Non-pigmented ciliary epithelial cell (primary cell): ENCODE measurements at places on chromosomes 5 and 9.

GRCh38 chr9:85344901-85345300, 396.9 kb downstream of the AGTPBP1 start:
- no peak for DNase-seq

GRCh38 chr9:112743216-112743836, 7.2 kb upstream of the SNX30 start:
- DNase-seq: no peak

GRCh38 chr9:15377625-15378540, 44.8 kb upstream of the SNAPC3 start:
- DNase-seq: no peak

GRCh38 chr5:115463983-115464382, 80.6 kb downstream of the FEM1C start:
- DNase-seq: no peak

DNA sequence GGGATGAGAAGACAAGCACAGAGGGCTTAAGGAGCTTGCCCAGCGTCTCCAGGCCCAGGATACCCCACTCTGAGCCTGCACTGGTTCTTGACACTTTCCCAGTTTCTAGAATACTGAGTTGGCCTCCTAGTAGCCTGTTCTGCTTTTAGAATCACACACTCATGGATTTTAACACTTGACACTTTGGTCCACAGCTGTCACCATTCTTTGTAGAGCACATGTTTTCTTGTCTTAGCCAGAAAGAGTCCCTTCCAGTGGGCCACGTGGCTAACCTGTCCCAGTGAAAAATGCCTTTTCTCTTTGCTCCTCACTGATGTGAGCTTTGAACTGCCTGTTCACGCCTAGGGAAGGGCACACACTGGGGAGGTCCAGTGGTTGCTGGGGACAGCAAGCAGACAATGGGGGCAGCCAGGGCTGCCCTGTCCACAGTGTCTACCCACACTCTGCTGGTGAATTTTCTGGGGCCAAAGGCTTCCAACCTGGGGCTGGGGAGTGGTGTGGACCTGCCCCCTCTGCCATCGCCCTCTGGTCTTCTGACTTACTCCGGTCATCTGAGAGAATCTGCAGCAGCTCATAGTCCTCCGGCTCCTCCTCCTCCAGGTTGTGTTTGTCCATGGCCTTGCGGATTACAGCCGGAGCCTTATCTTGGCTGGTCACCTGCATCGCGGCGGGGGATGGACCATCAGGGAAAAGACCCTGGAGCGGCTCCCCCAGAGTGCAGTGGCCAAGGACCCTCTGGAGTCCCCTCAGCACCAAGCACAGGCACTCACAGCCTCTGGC, 21.1 kb downstream of the RALGDS start:
- DNase-seq: no peak

- no peak for DNase-seq
Measured at GRCh38 chr9:98572054-98572627, 136.6 kb downstream of the GABBR2 start.

GRCh38 chr5:62719061-62719720, 140.6 kb downstream of the LRRC70 start:
- no peak for DNase-seq

DNA sequence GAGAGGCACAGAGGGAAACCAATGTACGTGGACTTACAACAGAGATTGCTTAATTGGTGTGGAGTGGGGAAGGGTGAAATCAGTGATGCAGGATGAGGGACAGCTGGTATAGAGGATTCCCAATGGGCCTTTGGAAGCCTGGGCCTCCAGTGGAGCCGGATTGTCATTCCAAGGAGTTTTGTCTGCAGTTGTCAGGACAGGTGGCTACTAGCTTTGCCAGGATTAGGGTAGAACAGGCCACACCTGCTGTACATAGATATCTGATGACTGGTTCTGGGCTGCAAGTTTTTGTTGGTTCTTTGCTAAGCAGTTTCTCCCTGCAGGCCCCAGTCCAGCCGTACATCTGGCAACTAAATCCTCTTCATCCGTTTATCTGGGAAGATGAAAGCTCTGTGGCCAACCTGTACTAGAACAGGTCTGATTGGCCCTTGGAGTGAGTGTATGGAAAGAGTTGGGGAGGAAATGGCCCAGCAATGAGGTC, 4.2 kb downstream of the SKP2 start:
- peak; percentile 41 for DNase-seq

DNA sequence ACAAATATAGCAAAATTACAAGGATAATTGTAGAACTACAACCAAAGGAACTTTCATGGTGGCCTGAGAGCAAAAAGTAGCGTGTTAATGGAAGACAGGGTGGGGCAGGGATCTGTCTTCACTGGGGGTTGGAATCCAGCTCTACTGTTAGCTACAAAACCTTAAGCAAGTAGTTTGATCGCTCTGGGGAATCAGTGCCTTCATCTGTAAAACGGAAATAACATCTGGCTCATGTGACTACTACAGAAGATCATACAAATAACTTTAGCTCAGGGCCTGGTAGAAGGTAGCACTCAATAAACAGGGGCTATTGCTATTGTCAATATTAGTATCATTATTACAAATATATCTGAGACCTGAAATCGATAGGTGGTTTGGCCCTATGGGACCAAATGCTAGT, 40.4 kb downstream of the ZNF608 start:
- no peak for DNase-seq

GRCh38 chr5:72291601-72292000, 28.4 kb downstream of the MRPS27 start:
- DNase-seq: no peak

DNA sequence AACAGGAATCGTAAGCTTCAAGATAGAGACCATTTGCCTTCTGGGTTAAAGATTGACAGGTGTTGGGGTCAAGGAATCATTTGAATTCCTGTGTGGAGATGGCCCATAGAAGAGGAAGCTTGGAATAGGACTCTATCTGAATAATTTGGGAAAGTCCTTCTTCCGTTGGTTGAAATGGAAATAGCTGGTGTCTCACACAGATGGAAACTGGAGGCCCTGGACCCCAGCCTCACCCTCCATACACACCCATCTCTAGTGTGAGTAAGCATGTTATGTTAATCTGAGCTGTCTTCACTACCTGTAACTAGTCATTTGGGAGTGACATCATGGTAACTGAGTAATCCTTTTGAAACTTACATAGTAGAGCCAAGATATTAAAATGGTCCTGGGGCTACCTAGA, 184.4 kb downstream of the CD180 start:
- DNase-seq: no peak

DNA sequence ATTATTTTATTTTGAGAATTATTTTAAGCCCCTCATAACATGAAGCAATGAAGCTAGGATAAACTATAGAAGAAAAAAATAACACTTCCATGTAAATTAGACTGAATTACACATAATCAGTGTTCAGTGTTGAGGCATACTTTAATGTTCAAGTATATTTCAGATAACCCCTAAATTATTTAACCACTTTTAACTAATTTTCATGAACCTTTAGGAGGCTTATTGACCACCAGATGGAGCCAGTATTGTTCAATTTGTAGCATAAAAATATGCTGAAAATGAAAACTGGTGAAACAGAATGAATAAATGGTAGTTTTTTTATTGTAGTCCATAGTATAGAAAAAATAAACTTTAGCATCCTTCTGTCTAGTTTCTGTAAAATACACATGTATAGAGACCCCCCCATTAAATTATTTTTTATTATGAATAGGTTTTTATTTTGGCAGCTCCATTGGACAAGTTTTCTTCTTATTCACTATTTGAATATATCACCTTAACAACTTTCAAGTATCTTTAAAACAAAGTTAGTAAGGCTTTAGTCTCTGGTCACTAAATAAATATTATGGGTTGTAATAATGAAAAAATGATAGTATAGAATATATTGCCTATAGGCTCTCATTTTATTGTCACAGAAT, 190.1 kb downstream of the CWC27 start:
- DNase-seq: no peak

- DNase-seq: no peak
Measured at GRCh38 chr9:19470981-19471650, 62.3 kb downstream of the ACER2 start.

DNA sequence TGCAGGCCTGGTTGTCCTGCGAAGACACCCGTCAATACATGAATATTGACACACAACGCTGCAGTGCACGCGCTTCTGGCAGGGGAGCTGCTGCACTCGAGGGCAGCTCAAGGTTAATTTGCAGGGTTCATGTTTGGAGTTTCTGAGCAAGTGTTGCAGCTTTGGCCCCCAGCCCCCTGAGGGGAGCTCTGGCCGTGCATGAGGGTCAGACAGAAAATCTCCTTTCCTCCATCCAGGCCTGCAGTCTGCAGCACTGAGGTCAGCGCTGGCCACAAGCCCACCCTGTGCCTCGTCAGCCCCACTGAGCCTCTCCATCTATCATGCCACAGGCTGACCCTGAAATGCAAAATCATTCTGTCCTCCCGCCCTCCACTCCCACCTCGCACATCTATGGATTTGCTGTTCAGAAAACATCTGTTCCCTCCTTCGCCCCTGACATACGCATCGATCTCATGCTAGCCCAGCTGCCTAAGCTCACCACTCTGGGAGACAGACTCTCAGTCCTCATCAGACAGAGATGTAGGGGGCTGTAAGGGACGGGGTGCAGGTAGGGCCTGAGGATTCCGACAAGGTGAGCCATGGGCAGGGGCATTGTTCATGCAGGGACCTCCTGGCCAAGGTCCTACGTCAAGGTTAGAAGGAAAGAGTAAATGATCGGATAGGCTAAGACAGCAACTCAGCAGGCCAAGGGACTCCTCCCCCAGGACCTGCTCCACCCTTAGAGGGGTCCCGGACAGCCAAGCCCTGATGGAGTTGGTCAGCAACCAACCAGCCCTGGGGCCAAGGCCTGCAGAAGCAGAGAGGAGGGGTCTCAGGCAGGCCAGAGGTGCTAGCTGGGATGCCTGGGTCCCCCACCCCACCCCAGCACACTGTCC, 125.1 kb downstream of the KCNIP1 start:
- DNase-seq: no peak

- no peak for DNase-seq
Measured at GRCh38 chr5:61632064-61632463, 300.0 kb downstream of the ZSWIM6 start.

- no peak for DNase-seq
Measured at GRCh38 chr5:66960369-66961137, 236.0 kb downstream of the CD180 start.

DNA sequence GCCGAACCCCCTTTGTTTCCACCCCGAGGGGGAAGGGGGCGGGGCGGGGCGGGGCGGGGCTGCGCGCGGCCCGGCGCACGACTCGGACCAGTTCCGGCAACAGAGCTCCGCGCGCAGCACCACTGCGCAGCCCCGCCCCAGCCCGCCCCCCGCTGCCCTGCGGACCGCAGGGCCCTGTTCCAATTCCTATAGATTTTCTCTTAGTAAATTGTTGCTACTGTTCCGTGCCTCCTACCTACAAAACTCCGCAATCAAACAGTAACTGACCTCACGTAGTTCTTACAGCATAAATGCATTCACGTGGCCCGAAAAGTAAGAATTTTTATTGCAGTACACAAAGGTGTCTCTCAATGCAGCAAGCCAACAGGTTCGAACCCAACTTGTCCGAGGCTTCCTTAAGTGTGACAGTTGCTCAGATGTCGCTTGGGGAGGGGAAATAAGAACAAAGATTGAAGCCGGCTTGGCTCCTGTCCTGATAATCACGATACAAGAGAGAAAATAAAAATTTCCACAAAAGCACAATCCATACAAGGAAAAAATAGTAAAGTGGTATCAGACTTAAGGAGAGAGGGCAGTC, 1.2 kb upstream of the RNF38 start:
- DNase-seq: no peak

- DNase-seq: no peak
Measured at GRCh38 chr5:14531668-14532067, 49.9 kb upstream of the OTULINL start.

GRCh38 chr5:16412556-16412955, 53.0 kb downstream of the ZNF622 start:
- no peak for DNase-seq

- DNase-seq: no peak
Measured at GRCh38 chr9:89661391-89661949, 56.7 kb downstream of the GADD45G start.

GRCh38 chr9:3490957-3491356, 34.8 kb downstream of the RFX3 start:
- no peak for DNase-seq

DNA sequence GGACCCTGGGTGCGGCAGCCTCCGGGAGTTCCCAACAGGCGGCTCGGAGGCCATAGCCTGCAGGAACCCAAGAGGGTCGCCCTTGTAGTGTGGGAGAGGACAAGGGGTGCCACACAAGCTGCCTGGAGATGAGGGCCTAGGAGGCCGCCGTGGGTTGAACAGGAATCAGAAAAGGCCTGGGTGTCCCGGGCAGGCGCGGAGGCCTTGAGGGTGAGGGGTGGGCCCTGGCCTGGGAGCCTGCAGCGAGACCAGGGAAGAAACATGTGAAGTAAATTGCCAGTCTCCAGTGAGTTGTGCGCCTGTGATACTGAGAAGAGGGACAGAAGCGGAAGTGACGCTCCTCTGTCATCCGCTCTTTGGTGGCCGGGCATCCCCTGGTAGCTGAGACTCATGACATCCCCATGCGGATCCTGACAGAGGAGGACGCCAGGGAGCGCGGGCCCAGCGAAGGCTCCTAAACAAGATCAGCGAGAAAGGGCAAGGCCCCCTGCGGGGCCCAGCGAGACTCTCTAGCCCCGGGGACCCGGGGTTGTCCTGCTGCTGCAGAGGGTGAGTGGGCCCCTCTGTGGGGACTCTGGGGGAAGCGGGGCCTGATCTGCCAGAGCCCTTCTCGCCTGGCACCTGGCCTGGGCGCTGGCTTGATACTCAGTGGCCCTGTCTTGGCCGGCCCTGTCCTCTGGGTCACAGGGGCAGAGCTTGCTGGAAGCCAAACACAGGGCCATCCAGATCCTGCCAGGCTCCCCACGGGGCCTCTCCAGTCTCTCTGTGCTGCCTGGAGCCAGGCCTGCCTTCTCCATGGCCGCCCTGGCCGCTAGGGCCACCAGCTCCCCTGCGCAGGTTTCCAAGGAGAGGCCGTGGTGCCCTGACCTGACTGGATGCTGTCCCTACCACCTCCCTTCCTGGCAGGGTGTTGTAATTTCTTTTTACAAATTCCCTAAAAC, 788.4 kb downstream of the TLE4 start:
- no peak for DNase-seq

DNA sequence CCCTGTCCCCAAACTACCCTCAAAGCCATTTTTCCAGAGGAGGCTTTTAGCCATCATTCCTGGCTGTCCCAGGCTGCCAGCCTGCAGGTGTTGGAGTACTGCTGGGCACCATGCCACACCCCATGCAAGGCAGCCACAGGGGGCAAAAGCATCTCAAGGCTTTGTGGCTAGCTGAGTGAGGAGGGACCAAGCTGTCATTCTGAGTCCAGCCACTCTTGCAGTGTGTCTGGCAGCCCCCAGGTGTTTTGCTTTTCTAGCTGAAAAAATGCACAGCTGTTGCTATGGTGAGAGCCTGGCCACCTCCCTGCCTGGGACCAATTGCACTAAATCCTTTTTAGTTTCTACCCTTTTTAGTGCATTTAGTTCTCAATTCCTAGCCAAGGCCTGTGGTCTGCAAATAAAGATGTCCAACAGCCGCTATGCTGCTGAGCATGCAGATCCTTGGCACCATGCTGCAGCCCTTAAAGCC, 50.4 kb upstream of the PTGS1 start:
- no peak for DNase-seq

DNA sequence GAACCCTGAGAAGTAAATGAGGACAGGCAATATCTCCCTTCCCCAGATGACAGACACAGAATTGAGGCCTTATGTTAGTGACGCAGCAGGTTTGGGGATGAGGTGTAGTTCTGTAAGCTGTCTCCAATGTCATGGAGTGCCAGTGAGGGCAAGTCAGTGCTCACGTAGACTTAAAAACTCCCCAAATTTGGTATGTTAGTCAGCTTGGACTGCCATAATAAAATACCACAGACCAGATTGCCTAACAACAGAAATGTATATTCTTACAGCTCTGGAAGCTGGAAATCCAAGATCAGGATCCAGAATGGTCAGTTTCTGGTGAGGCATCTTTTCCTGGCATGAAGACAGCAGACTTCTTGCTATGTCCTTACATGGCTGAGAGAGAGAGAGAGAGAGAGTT, 14.9 kb downstream of the FOXI1 start:
- DNase-seq: no peak
